Cortex of kidney (tissue), 1 donor: ENCODE measurements at places on chromosomes 2 and 18.

DNA sequence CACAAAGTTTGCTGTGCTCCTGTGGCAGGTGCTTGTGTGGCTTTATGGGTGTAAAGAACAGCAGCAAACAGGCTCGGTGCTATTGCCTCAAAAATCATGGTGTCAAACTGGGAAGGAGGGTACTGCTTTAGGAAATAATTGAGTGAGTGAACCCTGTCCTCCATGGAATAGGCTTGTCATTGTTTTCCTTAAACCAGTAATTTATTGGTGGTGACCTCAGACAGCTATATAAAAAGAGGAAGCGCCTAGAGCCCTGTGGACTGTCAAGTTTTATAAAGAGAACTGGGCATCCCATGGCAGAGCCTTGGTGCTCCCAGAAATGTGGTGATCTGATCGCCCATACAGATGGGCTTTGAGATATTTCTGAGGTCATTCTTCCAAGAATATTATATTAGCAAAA lies 4.7 kb upstream of the CXCR4 start:
- no peak for DNase-seq

- DNase-seq, result no peak
These were observed 105.8 kb downstream of the MTCL1 start for GRCh38 chr18:8811115-8811514.

DNA sequence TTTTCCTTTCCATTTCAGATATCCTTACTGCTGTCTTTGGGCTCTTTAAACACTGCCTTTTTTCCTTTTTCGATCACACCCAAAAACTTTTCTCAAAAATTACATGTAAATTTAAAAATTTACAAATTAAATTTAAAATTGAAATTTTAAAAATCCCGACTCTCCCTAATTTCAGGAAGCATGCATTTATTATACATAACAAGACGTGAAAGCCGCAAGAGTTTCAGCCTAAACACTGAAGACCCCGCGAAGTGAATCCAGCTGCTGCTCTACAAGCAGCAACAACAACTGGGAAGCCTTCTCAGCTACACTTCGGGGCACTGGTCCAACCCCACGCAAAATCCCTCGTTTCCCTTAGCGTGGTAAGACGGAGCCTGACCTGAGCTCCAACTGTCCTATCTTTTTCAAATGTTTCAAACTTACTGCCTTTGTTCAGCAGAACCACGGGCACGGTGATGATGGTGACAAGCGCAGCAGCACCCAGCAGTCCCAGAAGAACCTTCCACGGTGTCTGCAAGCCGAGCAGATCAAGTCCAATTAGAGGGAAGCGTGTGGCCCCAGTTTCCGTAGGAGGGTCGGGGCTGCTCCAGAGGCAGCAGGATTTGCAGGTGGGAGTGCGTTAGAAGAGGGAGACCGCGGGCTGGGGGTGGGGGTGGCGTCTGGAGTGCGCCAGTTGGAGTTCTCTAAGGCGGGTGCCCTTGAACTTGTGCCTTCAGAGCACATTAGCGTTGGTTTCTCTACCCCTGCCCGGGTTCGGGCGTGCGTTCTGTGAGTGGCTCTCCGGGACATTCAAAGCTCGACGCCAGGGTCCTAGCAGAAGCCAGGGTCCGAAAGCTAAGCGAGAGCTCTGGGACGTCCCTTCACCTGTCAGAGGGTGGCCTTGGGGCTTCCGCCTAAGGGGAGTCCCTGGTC lies 783 bp downstream of the DPP4 start:
- DNase-seq, result no peak

DNA sequence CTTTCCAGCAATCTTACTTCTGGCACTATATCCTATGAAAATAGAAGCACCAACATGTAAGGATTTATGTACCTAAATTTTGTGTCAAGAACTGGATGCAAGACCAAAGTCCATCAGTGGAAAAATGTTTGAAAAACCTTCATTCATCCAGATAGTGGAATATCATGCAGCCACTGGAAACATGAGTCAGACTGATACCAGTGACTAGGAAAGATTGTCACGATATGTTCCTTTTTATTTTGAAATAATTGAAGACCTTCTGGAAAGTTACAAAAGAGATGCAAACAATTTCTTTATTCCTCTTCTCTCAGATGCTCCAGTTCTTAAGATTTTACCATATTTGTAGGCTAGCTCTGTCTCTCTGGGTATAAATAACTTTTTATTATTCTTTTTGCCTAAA lies 40.5 kb upstream of the IL1R2 start:
- no peak for DNase-seq

GRCh38 chr2:39221459-39221858 lies 22.3 kb downstream of the CDKL4 start:
- no peak for DNase-seq

- DNase-seq, result no peak
These were observed 315.5 kb upstream of the MYT1L start for GRCh38 chr2:2646433-2647051.

GRCh38 chr2:230849633-230850357 lies 14.9 kb upstream of the ITM2C start:
- no peak for DNase-seq
